ENCODE measurements at places on chromosomes 3 and 15.
A peak's percentile ranks its signal among the peaks of the same experiment; 100 is the strongest.

GRCh38 chr15:40006003-40006402 is 33.0 kb downstream of the SRP14 start:
- DNase-seq: no peak

DNA sequence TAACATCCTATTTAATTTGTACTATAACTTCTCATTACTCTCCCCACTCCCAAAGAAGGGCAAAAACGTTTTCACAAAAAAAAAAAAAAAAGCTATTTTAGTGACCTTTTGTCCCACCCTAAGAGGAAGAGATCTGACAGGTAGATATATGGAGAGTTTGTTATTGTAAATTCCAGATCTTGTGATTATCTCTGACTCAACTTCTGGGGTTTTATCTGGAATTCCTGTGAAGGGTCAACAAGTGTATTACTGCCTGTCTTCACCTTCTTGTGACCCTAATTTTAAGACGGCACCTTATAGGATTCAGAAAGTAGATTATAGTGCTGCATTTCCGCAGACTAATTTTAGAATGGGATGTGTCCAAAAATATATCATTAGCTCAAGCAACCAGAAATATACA is 205.9 kb upstream of the CDIN1 start:
- no peak for DNase-seq

DNA sequence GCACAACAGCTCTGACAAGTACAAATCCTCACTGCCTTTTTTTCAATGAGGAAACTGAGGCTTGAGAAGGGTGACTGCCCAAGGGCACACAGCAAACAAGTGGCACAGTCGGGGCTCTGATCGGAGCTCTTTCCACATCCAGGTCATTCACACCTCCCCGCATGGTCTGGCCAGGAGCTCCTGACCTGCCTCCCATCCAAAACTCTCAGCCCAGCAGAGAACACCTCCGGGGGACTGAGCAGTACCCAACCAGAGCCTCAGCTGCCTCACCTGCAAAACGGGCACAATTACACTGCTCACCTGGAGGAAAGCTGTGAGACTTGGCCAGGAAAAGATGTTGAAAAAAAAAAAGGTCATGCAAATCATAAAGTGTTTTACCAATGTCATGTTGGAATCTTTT is 36.5 kb downstream of the WNT7A start:
- no peak for DNase-seq

DNA sequence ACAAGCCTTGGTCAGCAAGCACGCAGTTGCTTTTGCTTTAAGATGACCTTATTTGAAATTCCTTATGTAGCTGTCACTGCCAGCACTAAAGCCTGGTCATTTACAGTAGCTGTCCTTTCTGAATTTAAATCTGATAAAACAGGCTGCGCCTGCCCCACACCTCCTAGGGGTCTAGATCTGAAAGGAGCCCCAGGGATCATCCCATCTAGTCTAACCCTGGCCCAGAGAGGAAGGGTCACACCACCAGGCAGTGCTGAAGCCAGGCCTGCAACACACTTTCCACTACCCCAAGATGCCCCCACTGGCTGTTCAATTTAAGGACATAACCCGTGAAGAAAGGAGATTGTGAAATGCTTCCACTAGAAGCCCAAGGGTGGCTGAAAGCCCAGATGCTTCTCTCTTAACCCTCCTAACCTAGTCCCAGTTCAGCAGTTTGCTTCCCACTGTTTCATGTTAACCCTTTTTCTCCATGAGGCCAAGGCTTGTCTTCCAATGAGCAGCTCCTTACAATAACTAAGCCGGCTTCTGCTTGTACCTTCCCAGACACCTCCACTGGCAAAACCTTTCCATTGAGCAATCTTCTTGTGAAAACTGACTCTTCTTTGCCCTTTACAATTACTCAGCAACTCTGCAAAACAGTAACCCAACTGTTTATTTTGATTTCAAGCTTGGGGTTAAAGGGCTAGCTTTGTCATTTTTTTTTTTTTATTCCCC is 198.9 kb upstream of the LPP start:
- DNase-seq: no peak

DNA sequence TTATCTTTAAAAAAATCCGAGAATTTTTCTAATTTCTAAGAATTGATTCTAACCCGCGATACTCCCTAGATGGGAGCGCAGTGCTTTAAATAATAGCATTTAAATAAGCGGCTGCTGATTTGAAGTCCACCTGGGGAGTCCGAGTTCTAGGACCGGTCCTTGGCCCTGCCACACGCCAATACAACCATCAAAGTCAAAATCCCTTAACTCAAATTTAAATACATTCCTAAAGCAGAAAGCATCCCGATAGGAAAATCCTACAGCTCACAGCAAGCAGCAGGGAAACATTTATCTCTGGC is 508 bp upstream of the ECT2 start:
- DNase-seq: no peak

DNA sequence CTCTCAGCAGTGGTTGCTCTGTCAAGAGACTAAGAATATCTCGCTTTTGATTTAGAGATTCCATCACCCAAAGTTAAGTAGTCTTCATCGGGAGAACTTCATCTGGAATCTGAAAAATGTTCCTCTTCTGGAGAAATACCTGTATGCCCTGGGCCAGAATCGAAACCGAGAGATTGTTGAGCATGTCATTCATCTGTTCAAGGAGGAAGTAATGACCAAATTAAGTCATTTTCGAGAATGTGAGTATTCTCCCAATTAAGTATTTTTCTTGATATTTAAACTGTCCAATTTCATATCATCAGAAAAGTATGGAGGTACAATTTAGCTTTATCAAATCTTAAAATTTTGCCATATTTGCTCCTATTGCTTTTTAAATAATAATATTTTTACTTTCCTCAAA is 12.9 kb upstream of the PSMA4 start:
- DNase-seq: no peak

GRCh38 chr15:23564821-23565394 is 566 bp upstream of the MKRN3 start:
- DNase-seq: no peak

- no peak for DNase-seq
Observed at GRCh38 chr15:70243686-70244540, 146.2 kb upstream of the TLE3 start.

GRCh38 chr3:138079901-138080300 is 35.5 kb downstream of the DZIP1L start:
- DNase-seq: no peak

- DNase-seq: no peak
Observed at GRCh38 chr15:90190606-90191343, 10.4 kb upstream of the SEMA4B start.

DNA sequence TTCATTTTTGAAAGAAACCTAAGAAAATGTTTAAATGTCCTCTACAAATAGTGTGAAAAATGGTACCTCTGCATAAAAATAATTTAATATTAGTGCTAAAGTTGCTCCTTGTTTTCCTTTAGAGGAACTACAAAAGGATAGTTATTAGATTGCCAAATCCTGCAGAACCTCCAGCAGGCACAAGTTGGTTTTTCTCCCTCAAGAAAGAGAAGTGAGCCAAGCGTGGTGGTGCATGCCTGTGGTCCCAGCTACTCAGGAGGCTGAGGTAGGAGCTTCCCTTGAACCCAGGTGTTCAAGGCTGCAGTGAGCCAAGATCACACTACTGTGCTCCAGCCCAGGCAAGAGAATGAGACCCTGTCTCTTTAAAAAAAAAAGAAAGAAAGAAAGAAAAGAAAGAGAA is 85.1 kb upstream of the TSEN2 start:
- no peak for DNase-seq

DNA sequence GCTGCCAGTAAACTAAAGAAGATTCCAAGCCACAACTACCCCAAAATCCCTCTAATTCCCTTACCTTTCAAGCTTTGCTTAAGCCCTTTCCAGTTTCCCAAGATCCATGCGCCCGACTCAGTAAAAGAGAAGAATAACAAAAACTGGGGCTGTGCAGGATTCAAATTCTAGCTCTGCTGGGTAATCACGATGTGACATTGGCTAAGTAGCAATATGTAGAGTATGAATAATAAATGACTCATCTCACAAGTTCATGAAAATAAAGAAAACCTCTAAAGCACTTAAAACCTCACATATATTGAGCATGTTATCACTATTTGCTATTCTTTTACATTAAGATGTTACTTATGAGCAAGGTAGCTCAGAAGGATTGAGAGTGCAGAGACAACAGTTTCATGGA is 522.2 kb upstream of the ZNF717 start:
- no peak for DNase-seq

- DNase-seq: peak; percentile 28
Observed at GRCh38 chr15:28920781-28921331, 35.1 kb downstream of the APBA2 start.

GRCh38 chr15:56244038-56244810 is 545 bp upstream of the RFX7 start:
- peak; percentile 66 for DNase-seq

- DNase-seq: no peak
Observed at GRCh38 chr3:5022966-5023776, 43.9 kb downstream of the BHLHE40 start.

DNA sequence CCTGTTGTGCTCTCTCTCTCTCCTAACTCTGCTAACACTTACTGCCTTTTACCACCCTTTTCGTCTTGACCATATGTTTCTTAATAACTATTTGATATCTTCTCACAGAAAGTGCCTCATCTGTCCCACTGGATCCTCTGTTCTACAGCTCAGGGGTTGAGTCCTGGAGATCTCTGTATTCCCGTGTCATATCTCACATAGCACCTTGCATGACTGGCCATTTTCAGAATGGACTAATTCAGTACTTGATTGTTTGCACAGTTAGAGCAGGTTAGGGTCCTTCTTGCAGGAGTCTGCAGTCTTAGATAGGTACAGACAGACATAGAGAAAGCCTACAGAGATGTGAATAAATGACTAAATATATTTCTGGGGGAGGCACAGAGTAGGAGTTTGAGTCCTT is 20.9 kb downstream of the HACD3 start:
- DNase-seq: no peak

DNA sequence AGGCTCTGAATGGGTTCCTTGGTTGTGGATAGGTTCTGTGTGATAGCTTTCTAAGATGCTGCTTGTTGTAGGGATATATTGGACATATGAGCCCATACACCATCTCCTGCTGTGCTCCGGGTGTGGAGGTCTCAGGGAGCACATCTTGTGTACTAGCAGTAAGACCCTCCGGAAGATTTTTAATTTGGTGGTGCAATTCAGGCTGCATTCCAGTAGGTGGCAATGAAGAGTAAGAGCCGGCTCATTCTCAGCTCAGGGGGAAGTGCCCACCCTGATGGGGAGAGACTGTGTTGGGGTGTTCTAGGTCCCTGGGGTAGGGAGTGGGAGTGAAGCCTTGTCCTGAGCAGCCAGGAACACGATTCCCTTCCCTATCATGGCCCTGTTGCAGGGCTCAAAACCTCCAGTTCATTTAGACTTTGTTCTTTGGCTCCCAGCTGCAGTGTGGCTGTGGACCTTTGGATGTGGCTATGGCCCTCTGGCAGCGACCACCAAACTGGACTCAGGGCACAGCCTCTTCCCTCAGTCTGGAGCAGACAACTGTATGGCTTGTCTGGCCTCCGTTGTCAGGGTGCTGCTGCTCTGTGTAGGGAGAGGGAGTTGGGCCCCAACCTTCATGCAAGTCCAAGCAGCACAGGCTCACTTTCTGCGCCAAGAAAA is 104.7 kb downstream of the UNC13C start:
- DNase-seq: no peak
